ENCODE measurements at places on chromosomes 16 and 17. TPM values are rescaled to one million over a fixed set of nuclear protein-coding genes. Genes with fewer than 3 reads are reported as not detected.

Gene PRR11
- 0.15 TPM for polyA plus RNA-seq

GRCh38 chr17:36614933-36615332 is 13.6 kb downstream of the MRM1 start:
- no peak for DNase-seq

DNA sequence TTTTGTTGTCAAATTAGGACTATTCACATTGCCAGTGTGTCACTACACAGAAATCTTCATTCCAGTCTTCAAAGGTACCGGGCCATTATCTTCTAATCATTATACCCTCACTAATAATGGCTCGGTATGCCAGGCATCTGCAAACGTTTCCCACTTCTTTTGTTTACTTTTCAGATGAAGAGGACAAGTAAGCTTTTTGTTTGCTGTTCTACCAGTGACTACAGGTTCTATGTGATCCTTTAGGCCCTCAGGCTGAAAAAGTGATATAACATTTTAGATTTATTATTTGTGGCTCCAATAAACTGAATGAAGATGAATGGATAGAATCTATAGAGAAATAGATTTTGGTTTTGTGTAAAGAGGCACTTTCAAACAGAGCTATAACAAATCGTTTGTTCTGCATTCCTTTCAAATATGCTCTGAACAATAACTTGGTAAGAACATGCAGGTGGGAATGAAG is 403 bp upstream of the KRTAP3-1 start:
- no peak for DNase-seq

Gene METTL2A
- polyA plus RNA-seq, result 24.5 TPM

DNA sequence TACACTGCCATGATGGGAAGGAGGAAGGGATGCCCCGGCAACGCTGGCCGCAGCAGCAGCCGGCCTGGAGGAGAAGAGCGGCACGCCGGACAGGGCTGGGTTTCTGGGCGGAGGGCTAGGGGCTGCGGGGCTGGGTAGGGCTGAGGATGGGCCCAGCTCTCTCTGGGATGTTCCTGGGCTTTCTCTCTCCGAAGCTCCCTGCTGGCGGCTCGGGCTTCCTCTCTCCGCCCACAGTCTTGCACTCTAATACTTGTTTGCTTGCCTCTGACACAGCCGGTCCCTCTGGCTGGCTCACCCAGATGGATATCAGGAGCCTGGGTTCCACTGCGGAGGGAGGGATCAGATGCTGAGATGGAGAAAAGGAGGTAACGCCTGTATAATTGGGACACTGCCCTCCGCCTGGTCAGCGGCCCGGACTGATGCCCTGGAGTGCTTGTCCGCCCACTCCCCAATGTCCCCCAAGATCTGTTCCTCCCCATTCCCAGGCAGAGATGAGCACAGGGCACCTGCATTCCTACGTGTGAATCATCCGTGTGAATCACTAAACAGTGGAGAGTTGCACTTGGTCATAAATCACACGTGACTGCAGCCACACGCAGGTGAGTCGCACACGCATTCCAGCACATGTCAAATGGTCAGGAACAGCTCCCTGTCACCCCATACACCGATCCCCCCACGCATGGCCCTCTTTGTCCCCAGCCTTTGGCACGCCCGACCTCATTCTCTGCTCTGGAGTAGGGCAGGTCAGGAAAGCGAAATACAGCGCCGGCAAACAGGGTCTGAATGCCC is at the start of gene ALOXE3:
TSS of gene ALOXE3 (minus strand) at position 535 of the 789 bp plus-strand sequence. CDS start at position 11, 524 bp downstream.
- no peak for DNase-seq

Gene C1QTNF8
- not detected for polyA plus RNA-seq

Gene CCDC47
- polyA plus RNA-seq, result 38.4 TPM

GRCh38 chr16:23953476-23953875 is 117.7 kb downstream of the PRKCB start:
- no peak for DNase-seq

DNA sequence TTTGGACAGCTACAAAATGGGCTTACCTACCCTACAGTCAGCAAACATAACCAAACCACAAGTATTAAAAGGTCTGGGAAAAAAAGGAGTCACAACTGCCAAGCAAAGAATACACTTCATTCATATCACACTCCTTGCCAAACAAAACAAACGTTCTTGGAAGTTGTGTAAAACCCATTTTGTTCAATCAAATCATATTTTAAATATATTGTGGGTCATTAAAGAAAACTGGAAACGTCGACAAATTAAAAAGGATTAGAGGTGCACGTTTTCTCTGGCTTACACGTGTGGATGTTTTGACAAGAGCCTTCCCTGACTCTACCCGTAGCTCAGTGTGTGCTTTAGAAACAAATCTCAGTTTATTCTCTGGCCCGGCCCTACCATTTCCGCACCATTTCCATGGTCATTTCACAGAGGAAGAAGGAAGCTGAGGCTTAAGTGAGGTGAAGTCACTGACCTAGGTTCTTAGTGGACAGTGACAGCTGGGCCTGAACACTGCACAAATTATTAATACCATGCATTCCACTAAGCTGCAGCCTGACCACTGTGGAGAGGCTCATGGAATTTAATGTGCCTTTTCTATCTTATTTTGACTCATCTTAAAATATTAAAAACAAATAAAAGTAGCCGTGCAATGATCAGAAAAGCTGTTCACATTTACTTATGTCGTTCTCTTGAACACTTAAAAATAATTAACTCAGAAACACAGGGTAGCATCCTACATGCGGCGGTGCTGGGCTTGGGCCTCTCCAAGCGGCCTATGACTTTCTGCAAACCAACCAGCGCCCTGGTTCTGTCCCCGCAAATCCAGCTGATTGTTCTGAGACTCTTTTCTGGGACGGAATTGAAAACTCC is 968 bp downstream of the CEP112 start:
- DNase-seq, result peak; percentile 11

- DNase-seq, result peak; percentile 63
These were observed 23.3 kb downstream of the TBCD start for GRCh38 chr17:82775001-82775823.

GRCh38 chr17:19760746-19761145 is 12.6 kb upstream of the ALDH3A1 start:
- no peak for DNase-seq

DNA sequence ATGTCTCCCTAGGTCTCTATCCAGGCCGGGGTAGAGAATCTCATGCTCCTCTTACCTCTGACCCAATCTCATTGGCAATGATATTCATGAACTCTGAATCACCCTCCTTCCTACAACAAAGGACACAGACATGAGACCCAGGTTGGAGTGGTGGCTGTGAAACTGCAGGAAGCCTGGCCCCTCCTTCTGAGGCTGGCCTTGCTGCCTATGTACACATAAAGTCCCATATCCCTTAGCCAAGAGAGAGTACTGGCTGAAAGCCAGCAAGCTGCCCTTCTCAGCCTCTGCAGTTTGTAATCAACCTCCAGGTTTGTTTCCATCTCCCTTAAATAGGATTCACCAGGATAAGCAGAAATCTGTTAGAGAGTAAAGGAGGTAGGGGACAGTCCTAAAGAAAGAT is 10.6 kb downstream of the AARSD1 start:
- no peak for DNase-seq

- no peak for DNase-seq
These were observed 109.8 kb downstream of the GOSR1 start for GRCh38 chr17:30586818-30587595.

Measured in heart left ventricle (tissue), 16 donors.